ENCODE measurements at places on chromosomes 6 and 20.

DNA sequence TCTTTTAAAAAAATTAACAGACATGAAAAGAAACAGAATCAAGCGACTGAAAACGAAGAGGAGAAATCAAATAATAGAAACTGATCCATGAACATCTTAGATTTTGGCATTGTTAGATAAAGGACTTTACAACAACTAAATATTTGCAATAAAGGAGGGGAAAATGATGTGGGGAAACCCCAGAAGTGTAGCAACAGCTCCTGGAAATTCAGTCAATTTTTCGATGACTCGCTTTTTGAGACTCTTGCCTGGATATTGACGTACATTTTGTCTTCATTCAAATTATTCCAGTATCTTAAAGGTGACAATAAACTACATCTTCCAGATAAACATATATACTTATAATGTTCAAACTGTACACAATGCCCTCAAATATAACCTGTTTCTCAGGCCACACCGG is 44.1 kb downstream of the ADGB start:
- no peak for DNase-seq

DNA sequence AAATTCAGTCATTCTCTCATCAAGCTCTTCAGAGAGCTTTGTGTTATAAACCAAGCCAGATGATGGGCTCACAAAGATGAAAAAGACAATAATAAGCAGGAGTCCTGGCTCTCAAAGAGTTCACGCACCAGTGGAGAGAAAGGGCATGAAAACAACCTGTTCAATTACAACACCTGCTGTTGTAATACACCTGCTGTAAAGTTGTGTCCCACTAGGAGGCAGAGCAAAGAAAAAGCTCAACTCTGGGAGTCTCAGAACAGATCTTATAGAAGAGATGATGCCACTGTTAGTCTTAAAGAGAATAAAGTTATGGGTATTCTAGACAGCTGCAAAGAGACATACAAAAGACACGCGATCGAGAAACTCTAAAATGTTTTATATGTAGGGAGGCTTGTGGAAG is 100.6 kb downstream of the DCDC2 start:
- no peak for DNase-seq

DNA sequence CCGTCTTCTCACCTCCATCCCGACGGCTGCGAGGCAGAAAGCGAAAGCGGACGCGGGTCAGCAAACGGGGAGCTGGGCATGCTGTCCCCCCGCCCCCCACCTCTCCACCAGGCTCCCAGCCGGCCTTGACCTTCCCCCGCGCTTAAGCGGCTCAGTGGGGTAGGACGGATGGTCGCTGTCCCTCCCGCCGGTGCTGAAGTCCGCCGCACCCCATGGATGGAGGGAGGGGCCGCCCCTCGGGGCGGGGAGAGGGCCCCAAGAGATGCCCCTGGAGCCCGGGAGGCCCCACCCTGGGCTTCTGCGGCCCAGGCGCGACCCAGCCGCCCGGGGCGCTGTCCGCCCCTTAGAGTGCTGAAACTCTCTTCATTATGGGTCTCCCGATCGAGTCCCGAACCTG is at the start of gene KCNB1:
TSS of gene KCNB1 (minus strand) at position 48 of the 397 bp plus-strand sequence. CDS start 188 bp downstream, outside the sequence.
- DNase-seq, result peak; percentile 51

DNA sequence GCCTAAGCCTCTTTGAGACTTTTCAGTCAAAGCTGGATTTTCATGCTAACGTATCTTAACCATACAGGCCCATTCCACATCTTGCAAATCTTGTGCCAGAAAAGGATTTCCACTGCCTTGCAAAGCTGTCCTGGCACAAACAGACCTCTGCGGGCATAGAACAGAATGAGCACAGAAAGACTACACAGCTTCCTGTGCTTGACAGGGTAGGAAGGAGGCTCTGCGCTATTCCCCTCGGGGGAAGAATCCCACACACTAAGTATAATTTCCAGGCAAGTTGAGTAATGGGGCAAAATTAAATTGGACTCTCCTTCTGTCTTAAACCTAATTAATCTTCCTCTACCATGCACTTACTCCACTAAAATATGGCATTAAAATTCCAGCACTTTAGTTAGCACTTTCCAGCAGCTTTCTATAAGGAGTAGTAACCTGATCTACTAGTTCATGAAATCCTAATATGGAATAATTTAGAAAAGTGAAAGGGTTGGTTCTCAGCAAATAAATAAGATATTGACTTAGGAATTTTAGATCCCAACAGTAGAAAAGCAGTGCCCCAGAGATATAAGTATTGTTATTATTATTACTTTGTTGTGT is 532.1 kb upstream of the JAG1 start:
- DNase-seq, result no peak

DNA sequence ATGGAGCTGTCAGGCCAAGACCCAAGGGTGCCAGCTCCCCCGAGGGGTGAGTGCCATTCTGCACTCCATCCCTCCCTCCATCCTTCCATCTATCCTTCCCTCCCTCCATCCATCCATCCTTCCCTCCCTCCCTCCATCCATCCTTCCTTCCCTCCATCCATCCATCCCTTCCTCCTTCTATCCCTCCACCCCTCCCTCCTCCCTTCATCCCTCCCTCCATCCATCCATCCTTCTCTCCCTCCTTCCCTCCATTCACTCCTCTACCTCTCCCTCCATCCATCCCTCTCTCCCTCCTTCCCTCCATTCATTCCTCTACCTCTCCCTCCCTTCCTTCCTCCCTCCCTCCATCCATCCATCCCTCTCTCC is 41.3 kb upstream of the MRGBP start:
- DNase-seq, result no peak

DNA sequence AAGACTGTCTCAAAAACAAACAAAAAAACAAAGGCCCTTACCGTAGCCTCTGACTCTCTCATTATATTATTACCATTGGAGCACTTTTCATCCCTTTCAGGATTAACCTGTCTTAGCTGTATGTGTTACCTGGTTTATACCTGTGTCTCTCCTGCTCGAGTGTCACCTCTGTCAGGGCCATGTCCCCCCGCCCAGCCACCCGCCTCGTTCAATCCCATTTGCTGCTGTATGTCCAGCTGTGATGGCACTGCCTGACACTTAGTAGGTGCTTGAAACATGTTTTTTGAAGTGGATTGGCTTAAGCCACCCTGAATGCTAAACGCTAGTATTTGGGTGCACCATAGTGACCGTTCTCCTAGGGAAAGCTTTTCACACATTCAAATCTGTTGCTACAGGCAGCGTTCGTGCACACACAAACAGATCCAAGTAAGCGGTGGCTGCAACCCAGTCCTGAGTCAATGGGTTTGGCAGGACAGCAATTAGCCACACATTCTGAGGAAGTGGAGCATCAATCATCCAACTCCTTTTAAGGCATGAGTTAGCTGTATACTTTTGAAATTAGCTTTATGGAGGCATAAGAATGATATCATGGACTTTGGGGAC is 98.9 kb upstream of the ZNF217 start:
- peak; percentile 58 for DNase-seq

GRCh38 chr6:11414176-11414963 is 123.2 kb upstream of the TMEM170B start:
- no peak for DNase-seq

- no peak for DNase-seq
These were observed 61.0 kb downstream of the KIF6 start for GRCh38 chr6:39664173-39664572.

GRCh38 chr20:39784693-39785092 is 822.5 kb downstream of the DHX35 start:
- DNase-seq, result no peak

GRCh38 chr6:132954222-132954621 is 139.9 kb downstream of the RPS12 start:
- DNase-seq, result no peak

- DNase-seq, result no peak
These were observed 68.1 kb upstream of the PMEPA1 start for GRCh38 chr20:57777911-57778310.

DNA sequence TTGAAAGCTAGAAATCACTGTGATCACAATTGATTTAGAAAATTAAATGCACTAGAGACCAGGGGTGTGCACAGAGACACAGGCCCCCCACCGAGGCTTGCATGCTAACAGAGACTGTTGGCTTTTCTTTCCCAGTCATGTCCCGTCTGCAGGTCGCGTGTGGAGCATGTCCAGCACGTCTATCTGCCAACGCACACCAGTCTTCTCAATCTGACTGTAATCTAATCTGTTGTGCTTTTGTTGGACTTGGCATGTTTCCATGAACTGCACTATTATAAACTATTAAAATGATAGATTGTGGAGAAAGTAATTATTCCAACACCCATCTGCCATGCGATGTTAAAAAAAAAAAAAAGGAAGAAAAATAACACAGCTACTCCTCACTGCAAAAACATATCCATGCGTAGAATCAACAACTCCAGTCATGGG is 17.7 kb downstream of the MYLIP start:
- DNase-seq, result no peak

GRCh38 chr6:80209430-80209829 is 103.0 kb downstream of the BCKDHB start:
- no peak for DNase-seq

- DNase-seq, result no peak
These were observed 652.7 kb downstream of the PHF3 start for GRCh38 chr6:64288351-64288750.

GRCh38 chr20:63128956-63129355 is 87.0 kb downstream of the YTHDF1 start:
- DNase-seq, result no peak

- no peak for DNase-seq
These were observed 154.2 kb downstream of the DLL1 start for GRCh38 chr6:170136541-170137175.

DNA sequence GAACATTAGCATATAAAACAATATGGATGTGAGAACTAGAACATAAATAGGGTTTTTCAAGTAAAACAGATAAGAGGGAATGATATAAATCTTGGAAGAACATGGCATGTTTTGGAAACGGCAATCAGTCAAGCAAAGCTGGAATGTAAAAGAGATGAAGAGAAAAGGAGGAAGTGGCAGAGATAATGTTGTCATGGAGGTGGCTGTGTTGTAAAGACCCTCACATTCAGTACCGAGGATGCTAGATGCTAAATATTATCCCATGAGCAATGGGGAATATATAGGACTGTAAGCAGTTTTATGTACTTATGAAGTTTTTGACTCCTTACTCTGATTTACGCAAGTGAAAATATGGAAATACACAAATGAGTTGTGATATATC is 702 bp upstream of the RHAG start:
- no peak for DNase-seq

GRCh38 chr20:47576516-47577033 is 74.9 kb downstream of the NCOA3 start:
- DNase-seq, result peak; percentile 87

DNA sequence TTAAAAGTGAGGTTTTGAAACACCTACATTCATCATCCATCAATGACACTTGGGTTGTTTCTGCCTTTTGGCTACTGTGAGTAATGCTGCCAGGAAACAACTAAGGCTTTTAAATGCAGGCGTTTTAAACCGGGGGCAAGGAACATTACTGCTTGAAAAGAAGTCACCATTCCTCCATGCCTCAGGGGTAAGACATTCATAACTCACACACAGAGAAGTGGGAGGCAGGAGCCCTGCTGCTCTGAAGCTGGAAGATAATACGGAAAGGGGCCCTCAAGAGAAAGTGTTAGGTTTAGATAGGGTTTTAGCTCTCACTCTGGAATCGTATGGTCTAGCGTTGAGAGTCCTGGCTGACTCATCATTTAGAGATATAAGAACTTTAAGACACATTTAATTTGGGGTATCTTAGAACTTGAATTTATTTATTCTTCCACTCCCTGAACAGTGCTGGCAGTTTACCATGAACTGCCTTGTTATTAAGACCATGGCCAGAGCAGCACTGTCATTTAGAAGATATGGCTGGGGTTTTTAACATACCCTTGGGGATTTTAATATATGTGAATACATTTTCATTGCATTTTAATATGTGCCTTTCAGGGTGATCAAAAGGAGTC is 1.8 kb downstream of the TUBB1 start:
- DNase-seq, result peak; percentile 55

- DNase-seq, result no peak
These were observed 164.8 kb downstream of the SOBP start for GRCh38 chr6:107654764-107655163.

GRCh38 chr6:127022302-127022701 is 96.2 kb upstream of the RSPO3 start:
- DNase-seq, result peak; percentile 13

DNA sequence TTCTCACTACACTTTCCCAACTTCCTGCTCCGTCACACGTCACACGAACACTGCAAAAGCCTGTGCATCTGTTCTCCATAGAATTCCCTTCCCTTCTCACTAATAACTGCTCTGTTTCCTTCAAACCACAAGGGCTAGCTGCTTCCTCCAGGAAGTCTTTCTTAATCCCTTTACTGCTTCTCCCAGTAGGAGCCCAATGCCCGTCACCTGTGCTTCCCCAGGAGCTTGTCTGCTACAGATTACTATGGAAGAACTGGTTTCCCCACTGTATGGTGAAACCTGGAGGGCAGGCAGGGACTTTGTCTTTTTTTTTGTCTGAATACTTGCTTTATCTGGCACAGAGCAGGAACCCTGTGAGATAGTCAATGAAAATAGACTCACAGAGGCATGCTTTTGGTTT is 444.7 kb upstream of the MAP3K7 start:
- no peak for DNase-seq

DNA sequence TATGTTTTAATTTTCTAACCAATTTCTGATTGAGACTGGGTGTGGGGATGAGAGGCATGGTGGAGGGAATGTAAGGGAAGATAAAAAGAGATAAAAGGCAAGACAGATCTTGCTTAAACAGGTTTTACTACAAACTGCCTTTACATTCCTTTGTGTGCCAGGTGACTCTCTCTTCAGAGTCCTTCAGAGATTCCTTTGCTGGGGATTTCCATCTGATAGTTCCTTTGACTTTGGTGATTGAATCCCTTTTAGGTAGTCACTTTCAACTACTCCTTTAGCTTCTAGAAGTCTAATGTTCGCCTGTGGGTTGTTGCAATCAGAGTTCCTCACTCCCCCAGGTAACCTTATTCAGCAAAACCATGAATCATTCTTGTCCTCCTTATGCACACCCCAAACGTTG is 283.3 kb upstream of the MANEA start:
- DNase-seq, result no peak

DNA sequence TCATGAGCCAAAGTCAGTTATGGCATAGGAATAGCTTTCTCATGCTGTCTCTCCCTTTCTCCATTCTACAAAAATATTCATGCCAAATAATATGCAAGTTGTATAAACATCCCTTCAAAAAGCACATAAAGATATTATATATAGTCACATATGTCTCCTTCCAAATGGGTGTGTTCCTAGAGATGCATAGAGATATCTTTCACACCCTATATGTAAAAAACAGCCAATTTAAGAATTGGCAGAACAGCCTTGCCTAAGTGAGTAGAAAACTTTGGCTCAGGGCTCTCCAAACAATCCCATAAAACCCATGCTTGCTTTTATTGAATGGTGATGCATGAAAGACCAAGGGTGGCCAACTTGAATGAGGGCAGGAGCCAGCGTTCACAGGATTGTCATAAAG is 274.7 kb upstream of the SUPT3H start:
- DNase-seq, result no peak

GRCh38 chr6:157410045-157410444 is 29.1 kb downstream of the ZDHHC14 start:
- DNase-seq, result peak; percentile 6

GRCh38 chr6:151056230-151056907 is 183.4 kb upstream of the AKAP12 start:
- no peak for DNase-seq

DNA sequence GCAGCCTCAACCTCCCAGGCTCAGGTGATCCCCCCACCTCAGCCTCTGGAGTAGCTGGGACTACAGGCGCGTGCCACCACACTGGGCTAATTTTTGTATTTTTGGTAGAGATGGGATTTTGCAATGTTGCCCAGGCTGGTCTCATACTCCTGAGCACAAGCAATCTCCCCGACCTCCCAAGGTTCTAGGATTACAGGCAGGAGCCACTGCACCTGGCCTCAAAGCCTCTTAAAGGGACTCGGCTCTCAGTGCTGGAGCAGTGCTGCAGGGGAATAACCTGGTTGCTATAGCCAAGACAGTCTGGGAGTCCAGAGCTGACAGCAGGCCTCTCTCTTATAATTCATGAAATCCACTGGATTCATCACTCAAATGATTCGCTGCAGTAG is 17.0 kb downstream of the GHRH start:
- DNase-seq, result no peak
